ENCODE measurements at places on chromosomes 5 and 9. TPM values are rescaled to one million over a fixed set of nuclear protein-coding genes. Genes with fewer than 3 reads are reported as not detected.

The CDX1 gene
- 177 TPM for total RNA-seq

The NUTM2G gene
- not detected for total RNA-seq

The SLF1 gene
- 21.5 TPM for total RNA-seq

The PTPRD gene
- total RNA-seq, result 146 TPM

The PPIC gene
- total RNA-seq, result 24.9 TPM

The PAIP1 gene
- total RNA-seq, result 45.9 TPM

GRCh38 chr9:127392166-127392565, 4.8 kb upstream of the SLC2A8 start:
- DNase-seq, result no peak

- DNase-seq, result no peak
These were observed 166.0 kb downstream of the OLFM1 start for GRCh38 chr9:135253305-135254004.

GRCh38 chr5:14265570-14265969, 122.4 kb downstream of the TRIO start:
- no peak for DNase-seq

DNA sequence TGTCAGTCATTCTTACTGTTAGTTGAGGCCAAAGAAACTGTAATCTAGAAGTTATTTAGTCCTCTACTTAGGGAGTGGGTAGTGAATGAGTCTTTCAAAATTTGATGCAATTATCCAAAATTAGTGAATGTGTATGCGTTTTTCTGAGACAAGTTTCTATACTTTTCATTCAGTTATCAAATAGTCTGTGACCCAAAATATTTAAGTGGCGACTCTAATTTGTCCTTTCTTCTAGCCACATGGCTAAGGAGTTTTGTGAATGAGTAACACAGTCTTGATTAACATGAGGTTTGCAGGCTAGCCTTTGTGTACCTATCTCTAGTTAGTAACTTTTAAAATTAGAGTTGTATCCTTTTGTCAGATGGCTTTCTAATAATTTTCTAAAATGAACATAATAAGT, 45.6 kb downstream of the COMMD10 start:
- DNase-seq, result no peak

GRCh38 chr5:122415030-122415800, 103.2 kb downstream of the SNCAIP start:
- peak; percentile 68 for DNase-seq
